ENCODE measurements at places on chromosomes 6 and 20. TPM values are rescaled to one million over a fixed set of nuclear protein-coding genes. Genes with fewer than 3 reads are reported as not detected.

MYB gene
- total RNA-seq: 14.5 TPM

- no peak for DNase-seq
These were observed 145.7 kb downstream of the RIMS1 start for GRCh38 chr6:72032086-72032485.

SMLR1 gene
- total RNA-seq: not detected

- no peak for DNase-seq
These were observed 104.3 kb downstream of the MAP3K4 start for GRCh38 chr6:161095916-161096315.

LY6G6D gene
- total RNA-seq: not detected

All from HT-29 (cell line).